ENCODE measurements at places on chromosomes 3 and 15.

GRCh38 chr3:30162579-30162978 lies 443.8 kb upstream of the TGFBR2 start:
- DNase-seq = no peak

DNA sequence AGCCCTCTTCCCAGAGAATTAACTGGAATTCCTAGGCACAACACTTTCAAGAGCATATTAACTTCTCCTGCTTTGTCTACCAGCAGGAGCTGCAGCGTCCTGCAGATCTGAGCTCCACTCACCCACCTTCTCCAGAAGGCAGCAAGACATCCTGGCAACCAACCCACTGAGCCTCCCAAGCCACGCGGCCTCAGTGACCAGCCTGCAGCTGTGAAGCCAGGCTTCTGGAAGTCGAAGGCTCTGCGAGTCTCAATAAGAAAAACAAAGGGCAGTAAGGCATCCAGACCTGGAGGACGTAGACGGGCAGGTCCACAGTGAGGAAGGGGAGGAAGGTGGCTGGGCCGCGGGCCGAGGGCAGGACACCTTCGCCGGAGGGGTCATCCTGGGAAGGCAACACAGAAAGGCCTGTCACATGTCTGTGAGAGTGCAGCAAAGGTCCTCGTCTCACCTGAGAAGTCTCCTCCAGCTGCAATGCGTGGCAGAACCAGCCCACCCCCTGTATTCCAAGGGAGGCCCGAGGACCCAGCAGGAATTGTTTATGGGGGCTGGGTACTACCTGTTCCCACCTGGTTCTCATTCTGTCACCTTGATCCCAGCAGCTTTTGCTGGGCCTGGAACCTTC lies 36.2 kb downstream of the ZXDC start:
- no peak for DNase-seq

DNA sequence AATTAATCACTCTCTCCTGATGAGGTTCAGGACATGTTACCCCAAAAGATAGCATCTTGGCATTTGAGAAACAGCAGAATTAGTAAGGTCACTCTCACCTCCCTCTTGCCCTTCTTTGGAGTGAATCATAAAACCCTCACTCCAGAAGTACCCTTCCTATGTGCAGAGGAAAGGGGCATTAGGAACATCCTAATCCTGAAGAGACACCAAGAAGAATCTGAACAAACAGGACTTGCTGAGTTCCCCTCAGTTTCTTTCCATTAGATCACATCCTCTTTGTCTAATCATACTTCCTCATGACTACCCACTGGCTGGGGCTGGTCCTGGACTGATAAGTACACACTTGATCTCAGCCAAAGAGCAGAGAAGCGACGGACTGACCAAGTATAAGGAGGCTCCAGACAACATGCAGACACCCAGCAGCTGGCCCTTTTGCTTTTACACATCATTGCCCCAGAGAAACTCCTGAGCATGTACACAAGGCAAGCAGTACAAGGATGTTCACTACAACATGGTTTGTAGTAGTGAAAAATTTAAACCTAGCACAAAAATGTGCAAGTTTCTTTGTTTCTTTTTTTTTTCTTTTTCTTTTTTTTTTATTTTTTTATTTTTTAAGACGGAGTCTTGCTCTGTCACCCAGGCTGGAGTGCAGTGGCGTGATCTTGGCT lies 15.0 kb upstream of the TM6SF1 start:
- DNase-seq = peak; percentile 17

DNA sequence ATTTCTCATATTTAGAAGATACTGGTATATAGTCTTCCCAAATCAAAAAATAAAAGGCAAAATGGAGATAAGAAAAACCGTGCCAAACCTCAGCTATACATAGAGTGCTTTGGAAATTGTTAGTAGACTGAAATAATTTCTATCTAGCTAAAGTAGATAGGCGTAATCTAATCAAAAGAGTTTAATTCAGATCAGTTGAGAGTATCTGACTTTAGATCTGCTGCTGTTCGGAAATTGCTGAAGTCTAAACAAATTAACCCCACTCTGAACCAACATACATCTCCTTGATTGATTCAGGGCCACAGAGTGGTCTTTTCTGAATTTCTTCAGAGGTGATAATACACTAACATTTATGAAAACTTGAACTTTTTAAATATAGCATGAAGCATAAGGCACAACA lies 40.1 kb downstream of the MAP3K13 start:
- DNase-seq = peak; percentile 85

- DNase-seq = no peak
Measured at GRCh38 chr3:36197151-36197550, 183.2 kb upstream of the STAC start.

- peak; percentile 33 for DNase-seq
Measured at GRCh38 chr3:133895208-133896001, at the start of gene RAB6B. TSS of gene RAB6B (minus strand) at chr3:133895882. CDS start at chr3:133895466, 416 bp downstream.

DNA sequence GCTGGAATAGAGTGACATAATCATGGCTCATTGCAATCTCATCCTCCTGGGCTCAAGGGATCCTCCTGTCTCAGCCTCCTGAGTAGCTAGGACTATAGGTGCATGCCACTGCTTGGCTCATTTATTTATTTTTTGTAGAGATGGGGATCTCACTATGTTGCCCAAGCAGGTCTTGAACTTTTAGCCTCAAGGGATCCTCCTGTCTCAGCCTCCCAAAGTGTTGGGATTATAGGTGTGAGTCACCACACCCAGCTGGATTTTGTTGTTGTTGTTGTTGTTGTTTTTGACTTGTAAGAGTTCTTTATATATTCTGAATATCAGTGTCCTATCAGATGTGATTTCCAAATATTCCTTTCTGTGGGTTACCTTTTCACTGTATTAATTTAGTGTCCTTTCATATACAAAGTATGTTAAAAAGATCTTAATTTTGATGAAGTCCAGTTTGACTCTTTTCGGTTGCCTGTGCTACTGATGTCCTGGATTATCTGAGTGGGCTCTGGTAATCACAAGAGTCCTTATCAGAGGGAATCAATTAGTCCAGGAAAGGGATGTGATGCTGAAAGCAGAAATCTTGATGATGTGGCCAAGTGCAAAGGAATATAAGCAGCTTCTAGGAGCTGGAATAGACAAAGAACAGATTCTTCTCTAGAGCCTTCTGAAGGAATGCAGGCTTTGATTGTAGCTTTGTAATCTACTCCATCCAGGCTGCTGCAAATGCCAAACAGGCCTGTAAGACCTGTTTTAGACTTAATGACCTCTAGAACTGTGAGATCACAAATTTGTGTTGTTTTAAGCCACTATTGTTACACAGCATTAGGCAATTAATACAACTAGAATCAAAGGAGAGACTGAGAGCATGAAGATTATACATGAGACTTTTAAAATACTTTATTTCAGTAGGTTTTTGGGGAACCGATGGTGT lies 30.2 kb downstream of the NCK1 start:
- DNase-seq = no peak

Measured in NCI-H82 (cell line).